ENCODE measurements at places on chromosomes 2 and 18.
A peak's percentile ranks its signal among the peaks of the same experiment; 100 is the strongest.

GRCh38 chr2:177211576-177212105 lies 953 bp upstream of the HNRNPA3 start:
- no peak for DNase-seq

DNA sequence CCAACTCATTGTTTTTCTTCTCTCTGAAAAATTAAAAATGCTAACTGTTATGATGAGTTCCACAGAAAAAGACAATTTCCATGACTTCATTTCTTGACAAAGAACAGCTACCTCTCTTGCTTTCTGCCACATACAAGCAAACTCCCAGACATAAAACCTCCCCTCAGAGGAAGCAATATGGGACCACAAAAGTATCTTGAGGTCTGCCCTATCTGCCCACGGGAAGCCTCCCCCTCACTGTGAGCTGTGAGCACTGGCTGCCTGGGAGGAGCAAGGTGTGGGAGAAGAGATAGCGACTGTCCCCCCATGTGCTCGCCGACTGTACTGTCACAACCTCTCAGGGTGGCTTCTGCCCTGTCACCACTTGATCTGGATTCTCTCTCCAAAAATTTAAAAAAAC lies 69.7 kb upstream of the NRP2 start:
- no peak for DNase-seq

DNA sequence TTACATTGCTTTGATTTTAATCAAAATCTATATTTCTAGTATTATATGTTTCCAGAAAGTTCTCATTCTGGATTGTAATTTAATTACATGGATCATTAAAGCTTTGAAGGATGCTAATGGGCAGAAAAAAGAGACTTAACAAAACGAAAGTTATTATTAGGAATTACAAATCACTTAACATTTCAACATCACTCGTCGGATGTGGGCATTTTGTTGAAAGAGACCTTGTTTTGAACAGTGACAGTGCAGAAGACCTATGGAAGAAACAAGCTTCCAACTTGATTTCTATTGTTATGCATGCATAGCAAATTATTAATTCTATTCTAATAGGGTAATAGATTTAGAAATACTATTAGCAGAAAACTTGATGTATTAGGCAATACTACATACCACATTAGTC lies 31.4 kb upstream of the DARS1 start:
- no peak for DNase-seq

DNA sequence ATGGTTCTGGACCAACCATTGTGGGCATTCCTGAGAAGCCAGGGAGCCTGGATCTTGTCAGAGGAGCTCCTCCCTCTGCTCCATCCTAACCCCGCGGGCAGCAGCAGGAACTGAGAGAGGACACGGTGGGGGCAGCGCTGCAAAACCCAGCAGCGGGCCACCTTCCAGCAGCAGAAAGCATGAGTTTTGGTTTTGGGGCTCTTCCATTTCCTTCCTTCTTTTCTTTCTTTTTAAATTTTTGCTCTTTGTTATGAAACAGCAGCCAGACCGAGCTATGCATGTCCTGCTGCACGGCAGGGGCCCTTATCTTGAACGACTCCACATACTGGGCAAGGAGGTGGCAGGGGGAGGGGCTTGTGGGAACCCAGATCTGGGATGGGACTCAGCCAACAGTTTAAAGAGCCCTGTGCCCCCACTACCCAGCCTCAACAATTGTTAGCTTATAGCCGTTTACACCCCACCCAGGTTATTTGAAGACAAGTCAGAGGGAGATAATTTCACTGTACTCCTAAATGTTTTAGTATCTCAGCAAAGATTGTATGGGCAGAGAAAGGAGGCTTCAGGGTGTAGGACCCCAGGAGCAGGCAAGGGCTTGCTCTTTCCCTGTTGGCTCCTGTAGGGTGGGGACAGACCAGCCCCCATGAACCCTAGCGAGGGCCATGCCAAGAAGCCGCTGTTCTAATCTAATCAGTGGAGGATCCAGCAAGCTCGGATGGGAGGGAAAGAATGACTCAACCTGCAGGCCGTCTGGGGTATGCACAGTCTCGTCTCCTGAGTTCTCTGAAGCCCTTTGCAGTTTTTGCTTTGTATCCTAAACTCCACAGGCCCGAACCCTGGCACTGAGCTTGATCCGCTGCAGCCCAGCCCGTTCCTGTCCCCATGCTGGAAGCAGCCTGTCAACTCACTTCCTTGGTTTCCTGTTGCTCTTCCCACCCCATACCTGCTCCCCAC lies 75.3 kb downstream of the LRRFIP1 start:
- DNase-seq, result peak; percentile 61

- peak; percentile 66 for DNase-seq
Measured at GRCh38 chr2:153519257-153519875, 40.8 kb upstream of the RPRM start.

GRCh38 chr18:48837676-48838075 lies 113.1 kb downstream of the SMAD7 start:
- no peak for DNase-seq

DNA sequence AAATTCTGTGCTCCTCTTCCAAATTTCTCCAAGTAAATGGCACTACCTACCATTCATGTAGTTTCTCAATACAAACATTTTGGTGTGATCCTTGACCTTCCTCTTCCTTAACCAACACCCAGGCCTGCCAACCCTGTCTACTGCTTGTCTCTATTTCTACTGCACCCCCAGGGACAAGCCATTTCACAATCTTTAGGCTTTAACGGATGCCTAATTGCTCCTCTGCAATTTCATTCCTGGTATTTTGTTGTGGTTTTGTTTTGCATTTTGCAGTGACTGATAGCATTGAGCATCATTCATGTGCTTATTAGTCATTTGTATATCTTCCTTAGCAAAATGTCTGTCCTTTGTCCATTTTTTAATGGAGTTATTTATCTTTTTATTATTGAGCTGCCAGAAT lies 10.0 kb downstream of the FAP start:
- peak; percentile 85 for DNase-seq

DNA sequence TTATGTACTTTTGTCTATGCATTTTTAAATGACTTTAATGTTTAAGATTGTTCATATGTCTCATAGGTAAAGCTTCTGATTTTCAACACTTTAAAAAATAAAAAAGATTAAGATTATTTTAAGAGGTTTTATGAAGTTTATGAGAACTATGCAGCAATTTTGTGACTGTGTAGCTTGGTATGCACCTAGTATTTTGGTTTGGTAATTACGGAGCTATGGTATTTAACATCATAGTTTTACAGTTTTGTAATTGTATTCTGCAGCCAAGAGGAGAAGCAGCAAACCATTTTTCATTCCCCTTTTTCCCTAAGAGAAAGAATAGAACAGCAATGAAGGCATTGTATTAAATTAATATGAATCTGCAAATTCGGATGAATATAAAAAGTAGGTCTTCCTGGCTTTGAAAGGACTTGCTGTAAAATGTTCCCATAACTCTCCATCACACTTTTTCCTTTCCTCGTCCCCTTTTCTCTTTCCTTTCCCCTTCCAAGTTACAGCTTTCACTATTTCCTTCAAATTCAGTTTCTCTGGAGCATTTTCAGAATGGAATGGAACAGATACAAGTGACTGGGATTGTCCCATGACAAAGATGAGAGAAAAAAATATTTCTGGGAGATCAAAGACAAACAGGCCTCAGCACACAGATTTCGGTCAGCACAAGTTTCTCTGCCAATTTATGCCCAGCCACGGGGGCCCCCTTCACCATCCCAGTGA lies 26.1 kb upstream of the PIEZO2 start:
- DNase-seq, result peak; percentile 63

- peak; percentile 20 for DNase-seq
Measured at GRCh38 chr2:25000503-25001324, 29.0 kb upstream of the DNAJC27 start.

- no peak for DNase-seq
Measured at GRCh38 chr2:147679955-147680531, 164.8 kb upstream of the ACVR2A start.

DNA sequence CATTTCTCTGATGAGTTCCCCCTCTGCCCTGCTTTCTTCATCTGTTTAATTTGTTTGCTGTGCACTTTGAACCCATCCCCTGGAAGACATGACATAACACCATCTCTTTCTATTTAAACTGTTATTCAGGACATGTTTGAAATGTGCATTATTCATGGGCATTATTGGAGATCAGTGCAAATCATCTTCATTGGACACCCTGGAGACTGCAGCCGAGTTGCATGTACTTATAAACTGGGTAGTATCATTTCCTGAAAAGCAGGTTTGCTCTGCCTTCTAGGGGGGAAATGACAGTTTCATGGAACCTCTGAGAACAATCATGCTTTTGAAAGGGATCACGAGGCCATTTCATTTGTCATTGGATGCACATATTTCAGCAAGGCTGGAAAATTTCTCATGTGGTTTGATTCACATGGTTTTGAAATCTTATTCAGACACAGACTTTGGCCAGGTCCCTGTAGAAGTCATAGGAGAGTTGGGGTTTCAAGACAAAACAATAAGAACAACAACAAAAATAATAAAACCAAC lies 462.8 kb upstream of the MEX3C start:
- DNase-seq, result no peak

- no peak for DNase-seq
Measured at GRCh38 chr2:215249501-215249900, 62.4 kb upstream of the ATIC start.

Measured in cardiac fibroblast (primary cell).